Thymus (tissue), 14 donors: ENCODE measurements at places on chromosomes 1 and 21.

DNA sequence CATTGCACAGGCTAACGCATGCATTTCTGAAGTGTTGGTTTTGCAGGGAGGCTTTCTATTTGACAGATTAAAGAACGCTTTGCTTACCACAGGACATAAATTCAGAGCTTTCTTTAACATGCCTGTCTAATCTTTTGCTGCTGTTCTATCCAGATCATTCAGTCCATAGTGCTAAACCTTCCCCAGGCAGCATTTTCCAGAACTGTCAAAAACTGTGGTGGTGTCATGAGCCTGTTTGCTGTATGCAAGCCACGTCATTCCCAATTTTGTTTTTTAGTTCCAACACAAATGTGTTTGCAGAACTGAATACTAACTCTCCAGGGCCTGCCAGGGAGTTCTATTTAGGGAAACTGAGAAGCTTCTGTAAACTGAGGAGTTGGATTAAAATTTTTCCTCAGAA lies 390.5 kb upstream of the LYPLAL1 start:
- H3K36me3 ChIP-seq, result no peaks in the 10 kb centered on the region
- H3K27ac ChIP-seq, result no peak overlapping the region
- no peak for DNase-seq
- H3K4me3 ChIP-seq, result no peak overlapping the region
- no peaks in the 10 kb centered on the region for H3K27me3 ChIP-seq

- H3K27ac ChIP-seq, result no peak overlapping the region
- H3K4me3 ChIP-seq, result no peak overlapping the region
- H3K27me3 ChIP-seq, result peaks cover 6% of the 10 kb centered on the region
- H3K4me1 ChIP-seq, result peaks cover 19% of the 10 kb centered on the region
- no peaks in the 10 kb centered on the region for H3K36me3 ChIP-seq
Measured at GRCh38 chr21:42013376-42013775, 3.2 kb upstream of the ZBTB21 start.

DNA sequence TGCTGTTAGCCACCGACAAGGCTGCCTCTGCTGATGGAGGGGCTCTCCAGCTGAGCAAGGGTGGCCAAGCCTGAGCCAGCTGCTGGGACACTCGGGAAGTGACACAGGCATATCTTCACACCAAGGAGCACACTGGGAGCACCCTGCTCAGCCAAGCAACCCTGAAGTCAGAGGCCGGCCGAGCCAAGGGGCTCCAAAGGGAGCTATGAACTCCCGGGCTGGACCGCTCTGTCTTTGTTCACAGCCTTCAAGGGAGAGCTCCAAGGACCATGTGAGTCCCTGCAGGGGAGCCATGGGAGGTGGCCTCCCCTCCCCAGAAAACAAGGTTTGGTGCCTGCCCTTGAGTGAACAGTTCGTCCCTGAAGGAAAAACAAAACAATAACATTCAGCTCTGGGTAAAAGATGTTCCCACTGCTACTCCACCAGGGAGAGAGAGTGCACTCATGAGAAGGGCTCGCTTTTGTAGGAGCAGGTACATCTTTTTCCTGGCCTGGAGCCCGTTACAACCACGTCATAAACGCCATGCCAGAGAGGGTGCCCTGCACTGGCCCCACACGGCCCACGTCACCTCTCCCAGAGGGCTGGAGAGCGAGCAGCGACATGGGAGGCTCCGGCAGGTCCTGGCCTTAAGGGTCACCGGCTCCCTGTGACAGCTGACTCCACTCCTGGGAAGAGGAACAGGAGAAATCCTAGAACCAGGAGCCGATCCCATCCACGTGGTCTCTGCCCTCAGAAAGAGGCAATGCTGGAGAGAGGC lies 56.3 kb upstream of the SLC25A33 start:
- H3K27me3 ChIP-seq, result no peaks in the 10 kb centered on the region
- no peak overlapping the region for H3K27ac ChIP-seq
- no peak for DNase-seq
- no peaks in the 10 kb centered on the region for H3K4me1 ChIP-seq

DNA sequence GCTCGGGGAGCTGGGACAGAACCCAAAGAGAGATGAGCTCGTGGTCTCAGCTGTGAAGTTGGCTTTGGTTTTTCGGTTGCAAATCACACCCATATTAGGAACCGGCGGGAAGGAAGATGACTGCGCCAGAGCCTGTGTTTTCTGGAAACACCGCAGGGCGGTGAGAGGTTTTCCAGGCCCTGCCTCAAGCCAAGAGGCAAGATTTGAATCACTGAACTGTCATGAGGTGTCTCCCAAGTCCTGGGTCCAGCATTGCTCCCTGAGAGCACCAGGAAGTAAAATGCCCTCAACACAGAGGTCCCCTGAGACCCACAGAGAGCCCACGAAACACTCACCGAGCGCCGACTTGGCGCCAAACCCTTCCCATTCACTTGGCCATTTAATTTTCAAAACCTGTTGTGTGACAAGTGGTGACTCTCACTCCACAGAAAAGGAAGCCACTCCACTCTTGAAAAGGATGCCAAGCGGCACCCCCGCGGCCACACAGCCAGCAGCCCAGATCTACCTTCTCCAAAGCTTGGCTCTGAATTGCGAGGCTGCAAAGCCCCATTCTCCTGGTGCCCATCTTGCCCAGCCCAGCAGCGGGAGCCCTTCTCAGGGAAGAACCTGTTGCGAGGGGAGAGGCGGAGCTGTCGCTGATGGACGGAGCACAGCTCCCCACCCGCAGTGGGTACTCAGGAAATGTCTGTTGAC lies 99.0 kb upstream of the RUNX3 start:
- no peak for DNase-seq
- H3K27ac ChIP-seq, result no peak overlapping the region
- H3K27me3 ChIP-seq, result no peaks in the 10 kb centered on the region
- peaks cover 29% of the 10 kb centered on the region for H3K4me1 ChIP-seq
- H3K36me3 ChIP-seq, result no peaks in the 10 kb centered on the region

GRCh38 chr1:156856282-156856785 lies 2.6 kb downstream of the INSRR start:
- no peak overlapping the region for H3K27ac ChIP-seq
- no peaks in the 10 kb centered on the region for H3K36me3 ChIP-seq
- DNase-seq, result no peak
- H3K27me3 ChIP-seq, result peaks cover 47% of the 10 kb centered on the region

DNA sequence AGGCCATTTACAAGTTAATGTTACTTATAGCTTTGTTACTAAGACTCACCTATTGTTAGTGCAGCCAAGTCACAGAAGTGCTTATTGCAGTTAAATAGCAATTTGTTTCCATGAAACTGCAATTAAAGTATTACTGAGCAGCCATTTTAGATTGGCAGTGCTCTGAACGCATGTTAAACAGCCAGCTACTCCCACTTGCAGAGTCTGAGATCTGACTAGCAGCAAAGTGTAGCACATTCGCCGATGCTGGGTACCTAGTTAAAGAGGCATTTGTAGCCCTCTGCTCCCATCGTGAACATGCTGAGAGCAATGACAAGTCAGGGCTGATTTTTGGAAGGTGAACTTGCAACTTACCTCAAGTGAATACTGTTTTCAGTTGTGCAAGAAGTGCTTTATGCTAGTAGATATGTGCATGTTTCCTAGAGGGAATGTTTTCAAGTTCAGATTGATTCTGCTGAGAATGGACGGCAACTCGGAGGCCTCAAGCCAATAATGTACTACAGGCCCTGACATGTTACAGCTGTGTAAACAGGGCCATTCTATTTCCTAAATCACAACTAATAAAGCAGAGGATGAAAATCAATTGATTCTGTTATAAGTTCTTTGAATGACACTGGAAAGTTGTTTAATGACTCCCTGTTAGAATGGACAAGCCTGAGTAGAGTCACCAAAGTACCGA lies 19.8 kb downstream of the LMO4 start:
- H3K4me1 ChIP-seq, result no peaks in the 10 kb centered on the region
- no peak overlapping the region for H3K4me3 ChIP-seq
- H3K27me3 ChIP-seq, result no peaks in the 10 kb centered on the region
- H3K27ac ChIP-seq, result no peak overlapping the region
- no peaks in the 10 kb centered on the region for H3K36me3 ChIP-seq
- DNase-seq, result no peak

- peaks cover 62% of the 10 kb centered on the region for H3K36me3 ChIP-seq
- no peak overlapping the region for H3K27ac ChIP-seq
- no peaks in the 10 kb centered on the region for H3K27me3 ChIP-seq
Measured at GRCh38 chr1:31055953-31056352, 9.6 kb downstream of the PUM1 start.

- DNase-seq, result no peak
- no peak overlapping the region for H3K4me3 ChIP-seq
- no peaks in the 10 kb centered on the region for H3K27me3 ChIP-seq
- no peaks in the 10 kb centered on the region for H3K36me3 ChIP-seq
Measured at GRCh38 chr1:189463166-189463565, 1014.5 kb downstream of the BRINP3 start.

DNA sequence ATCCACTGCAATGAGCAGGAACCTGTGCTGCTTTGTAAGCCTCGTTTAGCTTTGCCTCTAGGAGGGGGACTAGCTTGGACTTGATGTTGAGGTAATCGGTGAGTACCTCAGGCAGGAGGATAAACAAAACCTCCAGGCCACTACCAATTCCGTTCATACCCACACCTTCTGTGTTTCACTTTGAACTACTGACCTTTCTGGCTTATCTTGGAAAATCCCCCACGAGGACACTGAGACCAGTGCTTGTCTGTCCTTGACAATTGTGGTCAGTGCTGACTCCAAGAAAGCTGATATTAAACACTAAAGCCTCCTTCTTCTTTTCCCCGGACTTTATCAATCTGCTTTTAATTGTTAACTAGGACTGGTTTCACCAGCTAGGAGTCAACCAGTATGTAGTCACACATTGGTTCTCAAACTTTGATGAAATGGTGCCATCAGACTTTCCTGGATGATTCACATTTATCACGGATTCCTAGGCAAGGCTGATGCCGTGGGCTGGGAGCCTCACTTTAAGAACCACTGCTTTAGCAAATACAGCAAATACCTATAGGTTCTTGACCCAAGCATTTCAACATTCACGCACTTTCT lies 52.7 kb downstream of the TGFB2 start:
- H3K4me1 ChIP-seq, result no peaks in the 10 kb centered on the region
- H3K27ac ChIP-seq, result no peak overlapping the region
- H3K36me3 ChIP-seq, result no peaks in the 10 kb centered on the region
- no peak for DNase-seq

GRCh38 chr1:61699911-61700851 lies 24.8 kb downstream of the TM2D1 start:
- no peaks in the 10 kb centered on the region for H3K4me1 ChIP-seq
- H3K4me3 ChIP-seq, result no peak overlapping the region
- no peaks in the 10 kb centered on the region for H3K27me3 ChIP-seq
- H3K36me3 ChIP-seq, result peaks cover 45% of the 10 kb centered on the region
- no peak overlapping the region for H3K27ac ChIP-seq

DNA sequence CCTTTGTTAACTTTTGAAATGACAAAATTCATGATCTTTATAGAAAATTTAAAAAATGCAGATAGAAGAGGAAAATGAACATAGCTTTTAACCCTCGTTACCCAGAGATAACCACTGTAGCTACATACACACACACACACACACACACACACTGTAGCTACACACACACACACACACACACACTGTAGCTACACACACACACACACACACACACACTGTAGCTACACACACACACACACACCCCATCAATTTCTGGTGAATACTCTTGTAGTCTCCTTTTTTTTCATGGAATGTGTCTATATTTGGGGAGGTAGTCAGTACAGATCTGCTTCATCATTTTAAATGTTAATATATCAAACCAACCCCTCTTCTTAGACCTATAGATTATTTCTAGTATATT lies 58.5 kb downstream of the SH3BGR start:
- no peaks in the 10 kb centered on the region for H3K4me1 ChIP-seq
- no peaks in the 10 kb centered on the region for H3K27me3 ChIP-seq
- H3K36me3 ChIP-seq, result no peaks in the 10 kb centered on the region

- no peak overlapping the region for H3K27ac ChIP-seq
- peaks cover 4% of the 10 kb centered on the region for H3K4me1 ChIP-seq
- peaks cover 82% of the 10 kb centered on the region for H3K27me3 ChIP-seq
Measured at GRCh38 chr1:90718411-90719329, 1.6 kb upstream of the BARHL2 start.

DNA sequence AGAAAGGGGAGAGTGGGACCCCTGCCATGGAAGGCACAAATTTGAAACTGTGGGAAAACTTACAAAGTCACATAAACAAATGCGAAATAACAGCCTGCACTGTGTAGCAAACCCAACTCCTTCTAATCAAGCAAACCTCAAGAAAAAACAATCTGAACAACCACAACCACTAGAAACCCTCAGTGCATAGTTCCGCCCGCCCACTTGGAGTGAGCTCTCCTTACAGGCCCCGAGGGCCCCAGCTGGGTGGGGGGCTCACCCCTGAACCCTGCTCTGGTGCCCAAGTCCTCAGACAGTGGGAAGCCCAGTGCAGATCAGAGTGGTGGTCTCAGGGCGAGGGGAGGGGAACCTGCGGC lies 931 bp upstream of the MXRA8 start:
- no peak overlapping the region for H3K4me3 ChIP-seq
- H3K4me1 ChIP-seq, result peaks cover 14% of the 10 kb centered on the region
- no peak for DNase-seq
- H3K27me3 ChIP-seq, result peaks cover 85% of the 10 kb centered on the region
- no peak overlapping the region for H3K27ac ChIP-seq

DNA sequence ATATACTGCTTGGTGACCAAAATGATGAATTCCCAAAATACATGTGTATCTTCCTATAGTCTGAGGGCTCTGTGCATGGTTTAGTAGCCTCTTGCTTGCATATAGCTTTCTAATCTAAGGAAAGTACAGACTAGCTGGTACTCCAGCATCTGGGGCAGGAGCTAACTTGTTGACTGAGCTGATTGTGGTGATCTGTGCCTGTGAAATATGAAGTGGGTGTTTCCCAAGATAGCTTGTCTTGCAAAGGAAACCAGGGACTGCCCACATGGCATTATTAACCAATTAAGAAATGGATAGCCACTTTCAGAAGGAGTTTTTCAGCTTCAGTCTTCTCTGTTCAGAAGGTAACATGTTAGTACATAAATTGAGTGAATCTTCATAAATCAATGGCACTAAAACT lies 219.8 kb downstream of the NEGR1 start:
- no peaks in the 10 kb centered on the region for H3K36me3 ChIP-seq
- H3K4me1 ChIP-seq, result no peaks in the 10 kb centered on the region
- no peaks in the 10 kb centered on the region for H3K27me3 ChIP-seq
- no peak overlapping the region for H3K4me3 ChIP-seq
- H3K27ac ChIP-seq, result no peak overlapping the region

GRCh38 chr21:42315296-42315891 lies at the start of gene TFF3:
Gene TFF3 (minus strand): TSS chr21:42315409. CDS start chr21:42315374, 35 bp downstream.
- peaks cover 7% of the 10 kb centered on the region for H3K4me1 ChIP-seq
- H3K36me3 ChIP-seq, result no peaks in the 10 kb centered on the region
- no peak within 1 kb of the TSS for H3K4me3 ChIP-seq
- no peak for DNase-seq
